T-helper 2 cell (primary cell): ENCODE measurements at places on chromosomes 5 and 9.

- no peak for DNase-seq
These were observed 595 bp upstream of the BTNL9 start for GRCh38 chr5:181039471-181039870.

GRCh38 chr9:113929634-113930389, 53.7 kb downstream of the ZNF618 start:
- no peak for DNase-seq

DNA sequence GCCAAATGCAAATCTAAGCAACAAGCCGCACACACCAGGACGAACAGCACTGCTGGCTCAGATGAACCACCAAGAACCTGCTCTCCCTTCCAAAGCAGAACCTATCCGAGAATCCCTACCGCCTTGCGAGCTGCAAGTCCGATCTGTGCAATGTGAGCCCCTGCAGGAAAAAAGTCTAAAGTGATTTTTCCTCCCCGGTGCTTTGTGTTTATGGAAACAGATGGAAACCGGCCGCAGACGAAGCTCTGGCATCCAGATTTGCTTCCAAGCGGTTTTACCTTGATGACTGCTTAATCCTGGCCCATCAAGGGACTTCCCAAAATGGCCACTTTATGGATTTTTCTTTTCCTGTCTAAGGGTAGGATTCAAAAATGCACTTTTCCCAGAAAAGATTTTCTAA, 112.5 kb downstream of the VAV2 start:
- DNase-seq, result no peak

- DNase-seq, result no peak
These were observed 33.0 kb upstream of the SNAPC3 start for GRCh38 chr9:15389631-15390030.

DNA sequence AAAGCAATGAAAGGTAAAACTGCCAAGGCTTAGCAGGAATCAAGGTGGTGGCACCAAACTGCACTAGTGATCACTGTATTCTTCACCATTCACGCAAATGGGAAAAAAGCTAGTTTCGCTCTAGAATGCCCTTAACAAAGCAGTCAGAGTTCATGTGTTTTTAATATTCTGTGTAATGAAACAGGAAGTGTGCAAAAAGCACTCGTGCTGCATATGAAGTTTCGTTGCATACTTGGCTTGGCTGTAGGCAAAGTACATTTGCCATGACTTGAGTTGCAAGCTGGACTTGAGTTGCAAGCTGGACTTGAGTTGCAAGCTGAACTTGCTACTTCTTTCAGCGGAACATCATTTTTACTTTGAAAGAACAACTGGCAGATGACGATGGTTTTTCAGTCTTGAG, 55.4 kb downstream of the FOXI1 start:
- no peak for DNase-seq

DNA sequence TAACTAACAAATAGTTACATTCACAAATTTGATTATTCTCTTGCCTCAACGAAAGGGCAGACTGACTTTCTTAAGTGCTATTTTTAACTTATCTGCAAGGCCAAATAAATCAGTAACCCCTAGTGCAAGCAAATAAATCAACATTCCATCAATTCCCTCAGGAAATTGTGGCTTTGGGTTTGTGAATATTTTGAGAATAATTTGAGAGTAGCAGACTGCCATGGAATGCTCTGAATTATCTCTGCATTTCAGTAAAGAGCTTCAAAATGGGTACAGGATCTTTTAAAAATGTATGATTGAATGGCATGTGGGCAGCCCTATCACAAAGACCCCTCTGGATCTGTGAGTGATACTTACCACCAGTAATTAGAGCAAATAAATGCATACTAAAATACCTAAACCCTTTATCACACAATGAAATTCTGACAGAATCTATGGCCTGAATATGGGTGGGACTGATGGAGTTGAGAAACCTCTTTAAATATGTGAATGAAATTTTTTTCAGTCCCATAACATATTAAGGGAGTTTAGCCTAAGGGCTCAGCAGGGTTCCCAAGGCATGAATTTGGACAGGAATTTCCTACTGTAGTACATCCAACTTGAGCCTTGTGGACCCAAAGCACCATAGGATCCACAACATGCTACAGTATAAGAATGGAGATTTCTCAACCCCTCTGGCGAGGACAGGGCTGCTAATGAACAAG, 92.5 kb upstream of the ITGA2 start:
- no peak for DNase-seq

GRCh38 chr9:31347082-31347617, 1037.3 kb upstream of the ACO1 start:
- no peak for DNase-seq

GRCh38 chr9:2241836-2242741, 226.9 kb downstream of the SMARCA2 start:
- DNase-seq, result peak; percentile 32

DNA sequence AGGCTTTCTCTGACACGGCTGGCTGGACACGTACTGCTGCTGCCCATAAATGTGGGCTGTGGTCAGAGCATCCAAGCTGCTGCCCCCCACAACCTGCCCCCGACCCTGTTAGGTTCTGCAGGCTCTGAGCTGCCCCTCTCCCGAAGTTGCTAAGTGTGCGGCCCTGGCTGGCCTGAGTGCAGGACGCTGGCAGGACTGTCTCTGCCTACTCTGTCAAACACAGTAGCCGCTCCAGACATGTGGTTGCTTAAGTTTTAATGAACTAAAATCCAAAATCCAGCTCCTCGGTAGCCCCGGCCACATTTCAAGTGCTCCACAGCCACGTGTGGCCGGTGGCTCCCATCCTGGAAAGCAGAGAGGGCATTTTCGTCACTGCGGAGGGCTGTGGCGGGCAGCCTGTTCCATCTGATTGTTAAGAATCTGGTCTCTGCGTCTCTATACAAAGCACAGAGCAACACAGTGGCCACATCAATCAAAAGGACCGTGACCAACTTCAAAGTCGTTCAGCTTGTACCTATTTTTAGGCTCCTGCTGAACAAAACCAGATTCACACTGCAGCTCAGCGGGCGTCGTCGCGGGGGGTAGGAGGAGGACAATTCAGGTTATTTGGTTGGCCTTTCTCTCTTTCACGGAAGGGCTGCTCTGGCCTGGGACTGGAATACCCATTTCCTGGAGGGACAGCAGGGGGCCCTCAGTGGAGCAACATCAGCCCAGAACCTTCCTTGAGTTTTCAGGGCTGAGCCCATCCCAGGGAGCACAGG, 68.9 kb downstream of the PTCH1 start:
- no peak for DNase-seq

DNA sequence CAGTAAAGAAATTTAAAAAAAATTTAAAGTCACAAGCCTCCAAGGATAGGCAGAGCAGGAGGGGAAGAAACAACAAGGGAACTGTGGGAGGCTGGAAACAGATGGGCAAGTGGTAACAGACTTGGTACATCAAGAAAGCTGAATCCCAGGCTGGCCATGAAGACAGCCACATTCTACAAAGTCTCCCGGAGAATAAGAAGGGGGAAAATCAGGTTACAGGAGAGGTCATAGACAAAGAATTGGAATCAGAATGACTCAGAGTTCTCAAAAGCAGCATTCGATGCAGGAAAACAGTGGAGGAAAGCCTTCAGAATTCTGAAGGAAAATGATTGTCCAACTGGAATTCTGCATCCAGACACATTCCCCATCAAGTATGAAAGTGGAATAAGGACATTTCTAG, 129.7 kb downstream of the ADAMTS2 start:
- DNase-seq, result no peak

DNA sequence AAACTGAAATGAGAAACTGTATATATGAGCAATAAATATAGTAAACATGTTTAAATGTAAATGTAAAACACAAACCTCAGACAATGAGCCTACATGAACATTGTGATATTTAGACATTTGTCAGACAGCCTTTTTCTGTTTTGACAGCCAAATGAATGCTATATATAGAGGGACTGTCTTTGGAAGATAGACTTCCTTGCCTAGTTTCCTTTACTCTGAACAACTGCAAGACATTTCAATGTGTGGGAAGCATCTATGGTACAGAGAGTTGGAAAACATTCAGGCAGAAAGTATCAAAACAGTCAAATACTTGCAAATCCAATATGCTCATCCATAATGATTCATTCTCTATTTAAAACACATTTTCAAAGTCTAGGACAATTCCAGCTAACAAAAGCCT, 31.7 kb upstream of the TUSC1 start:
- DNase-seq, result no peak

DNA sequence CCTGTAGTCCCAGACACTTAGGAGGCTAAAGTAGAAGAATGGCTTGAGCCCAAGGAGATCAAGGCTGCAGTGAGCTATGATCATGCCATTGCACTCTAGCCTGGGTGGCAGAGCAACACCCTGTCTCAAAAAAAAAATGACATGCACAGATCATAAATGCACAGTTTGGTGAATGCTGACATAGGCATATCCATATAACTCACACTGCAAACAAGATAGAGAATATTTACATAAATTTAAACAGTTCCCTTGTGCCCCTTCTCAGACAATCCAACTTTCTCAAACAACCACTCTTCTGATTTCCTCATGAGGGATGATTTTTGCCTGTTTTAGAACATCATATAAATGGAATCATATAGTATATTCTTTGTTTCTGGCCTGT, 88.7 kb upstream of the CAST start:
- DNase-seq, result no peak

DNA sequence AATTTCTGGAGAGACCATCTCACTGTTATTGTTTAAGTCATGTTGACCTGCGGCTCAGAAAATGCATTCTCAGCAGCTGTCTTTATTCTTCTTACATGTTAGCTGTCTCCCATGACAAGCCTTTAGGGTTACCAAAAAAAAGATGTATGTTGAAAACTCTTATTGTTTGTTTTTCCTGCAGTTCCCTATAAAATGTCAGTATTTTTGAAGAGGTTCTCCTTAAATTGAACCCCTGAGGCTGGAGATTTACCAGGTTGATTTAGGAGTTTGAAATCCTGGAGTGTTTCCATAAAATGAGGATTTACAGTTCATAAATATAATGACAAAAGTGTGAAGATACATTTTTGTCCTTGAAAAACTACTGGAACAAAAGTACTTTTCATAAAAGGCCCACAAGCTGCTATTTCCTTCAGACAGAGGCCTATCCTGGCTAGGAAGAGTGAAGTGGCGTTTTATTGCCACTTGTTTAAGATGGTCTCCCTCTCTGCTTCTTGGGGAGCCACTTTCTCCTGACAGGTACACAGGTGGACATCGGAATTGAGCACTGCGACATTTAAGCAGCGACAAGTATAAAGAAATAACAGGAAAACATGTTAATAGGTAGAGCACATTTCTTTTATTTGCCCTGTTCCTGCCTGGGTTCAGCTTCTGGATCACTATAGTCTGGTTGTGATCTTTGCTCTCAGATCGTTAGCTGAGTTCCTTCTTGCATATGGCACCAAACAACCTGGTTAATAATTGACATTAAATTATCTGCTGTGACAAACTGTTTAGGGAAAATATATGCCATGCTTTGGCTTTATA, 344.8 kb upstream of the RPS23 start:
- no peak for DNase-seq

- DNase-seq, result no peak
These were observed 69.3 kb downstream of the MLLT3 start for GRCh38 chr9:20552874-20553557.

GRCh38 chr5:159452480-159453167, 122.3 kb upstream of the IL12B start:
- DNase-seq, result no peak

DNA sequence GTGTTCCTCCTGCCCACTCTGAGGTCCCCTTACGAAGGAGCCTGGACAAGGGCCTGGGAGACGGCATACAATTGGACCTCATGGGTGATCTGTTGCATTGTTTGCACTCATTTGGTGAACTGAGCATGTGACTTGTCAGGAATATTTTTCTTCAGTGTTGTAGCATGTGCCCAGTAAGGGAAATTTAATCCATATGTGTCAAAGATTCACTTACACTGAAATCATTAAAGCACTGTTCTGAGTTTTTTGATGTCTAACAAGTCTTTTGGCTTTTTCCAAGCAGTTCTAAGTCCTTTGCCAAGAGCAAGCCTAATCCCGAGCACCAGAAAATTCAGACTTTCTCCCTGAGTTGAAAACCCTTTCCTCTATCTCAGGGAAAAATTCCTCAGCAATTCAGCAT, 61.6 kb upstream of the RPS23 start:
- DNase-seq, result no peak

DNA sequence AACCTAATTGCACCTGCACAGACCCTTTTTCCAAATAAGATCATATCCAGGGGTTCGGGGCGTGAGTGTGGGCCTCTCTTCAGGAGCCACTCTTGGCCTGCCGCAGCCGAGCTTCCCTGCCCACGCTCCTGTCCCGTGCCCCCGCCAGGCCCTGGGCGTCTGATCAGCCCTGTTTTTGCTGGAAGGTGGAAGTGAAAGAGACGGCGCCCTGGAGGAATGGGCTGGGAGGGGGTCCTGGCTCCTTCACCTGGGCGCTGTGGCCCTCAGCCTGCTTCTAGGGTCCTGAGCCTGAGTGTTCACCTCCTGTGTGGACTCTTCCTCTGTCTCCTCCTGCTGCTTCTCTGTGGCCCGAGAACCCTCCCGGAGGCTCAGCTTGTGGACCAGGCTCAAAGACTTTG, 11.2 kb upstream of the COL5A1 start:
- DNase-seq, result no peak

DNA sequence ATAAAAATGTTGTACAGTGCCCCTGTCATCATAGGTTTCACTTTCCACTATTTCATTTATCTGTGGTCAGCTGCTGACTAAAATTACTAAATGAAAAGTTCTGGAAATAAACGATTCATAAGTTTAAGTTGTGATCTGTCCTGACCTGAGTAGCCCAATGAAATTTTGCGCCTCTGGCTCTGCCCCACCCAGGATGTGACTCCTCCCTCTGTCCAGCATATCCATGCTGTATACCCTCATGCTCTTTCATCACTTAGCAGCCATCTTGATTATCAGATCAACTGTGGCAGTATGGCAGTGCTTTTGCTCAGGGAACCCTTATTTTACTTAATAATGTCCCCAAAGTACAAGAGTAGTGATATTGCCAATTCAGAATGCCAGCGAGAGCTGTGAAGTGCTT, 97.3 kb downstream of the STARD4 start:
- DNase-seq, result peak; percentile 9

GRCh38 chr5:107576155-107576554, 94.6 kb downstream of the EFNA5 start:
- DNase-seq, result no peak

DNA sequence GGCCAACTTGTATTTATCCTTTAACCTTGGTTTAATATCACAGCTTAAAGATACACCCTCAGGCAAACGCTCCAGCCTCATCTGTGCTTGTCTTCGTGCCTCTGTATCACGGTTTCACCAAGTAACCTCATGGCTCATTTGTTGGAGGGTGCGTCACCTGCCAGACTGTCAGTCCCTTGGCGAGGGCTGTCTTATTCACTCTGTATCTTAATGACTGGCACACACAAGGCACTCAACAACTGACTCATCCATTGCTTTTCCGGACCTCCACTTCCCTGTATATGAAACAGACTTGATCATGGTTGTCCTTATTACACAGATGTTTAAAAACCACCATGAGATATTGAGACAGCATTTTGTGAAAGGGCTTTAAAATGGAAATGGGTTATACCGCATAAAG, 28.0 kb downstream of the LCP2 start:
- DNase-seq, result no peak

DNA sequence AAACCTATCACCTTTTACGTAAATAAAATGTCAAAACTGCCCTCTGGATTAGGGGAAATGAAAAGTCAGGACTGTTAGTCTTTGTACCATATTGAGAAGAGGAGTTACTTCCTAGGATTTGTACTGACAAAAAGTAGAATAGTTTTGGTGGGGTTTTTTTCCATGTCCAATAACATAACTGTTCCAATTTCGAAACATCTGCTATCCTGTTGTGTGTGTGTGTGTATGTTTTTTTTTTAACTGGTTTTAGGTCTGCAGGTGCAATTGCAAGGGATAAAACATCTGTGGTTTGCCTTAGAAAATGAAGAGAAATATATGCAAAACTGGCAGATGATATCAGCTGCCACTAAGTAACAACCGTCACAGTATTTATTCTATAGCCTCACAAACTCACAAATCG, 506.8 kb downstream of the NFIB start:
- DNase-seq, result no peak
